ENCODE measurements at places on chromosomes 5 and 9.

DNA sequence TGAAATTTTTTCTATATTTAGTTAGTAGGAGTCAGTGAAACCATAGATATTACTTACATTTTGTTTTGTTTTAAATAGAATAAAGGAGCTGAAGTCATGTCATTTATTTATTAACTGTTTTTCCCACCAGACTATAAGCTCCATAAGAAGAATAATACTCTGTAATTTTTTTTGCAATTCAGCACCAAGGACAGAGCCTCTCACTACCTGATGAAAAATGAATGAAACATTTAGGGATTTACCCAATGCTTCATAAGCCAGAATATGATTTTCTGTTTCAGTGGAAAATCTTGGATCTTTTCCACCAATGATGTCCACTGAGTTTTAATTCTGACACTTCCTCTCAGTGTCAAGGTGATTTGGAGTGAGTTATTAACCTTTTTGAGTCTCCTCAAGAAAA, 624.9 kb upstream of the GRAMD2B start:
- no peak for DNase-seq

- DNase-seq: peak; percentile 18
Observed at GRCh38 chr9:90198956-90199355, 443.7 kb downstream of the DIRAS2 start.

DNA sequence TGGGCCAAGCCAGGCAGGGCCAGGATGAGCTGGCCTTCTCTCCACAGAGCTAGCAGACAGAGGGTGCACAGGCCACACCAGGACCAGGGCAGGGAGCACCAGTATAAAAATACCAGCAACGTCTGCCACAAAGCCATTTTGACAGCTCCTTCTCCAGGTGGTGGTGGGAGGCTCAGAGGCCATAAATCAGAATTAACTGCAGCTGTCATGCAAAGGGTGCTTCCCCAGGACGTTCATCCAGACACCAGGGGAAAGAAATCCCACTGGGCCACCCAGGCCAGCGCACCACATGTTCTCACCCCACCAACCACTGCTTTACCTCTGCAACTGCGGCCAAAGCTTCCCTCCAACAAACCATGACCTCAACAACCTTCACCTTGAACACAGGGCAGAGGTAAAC, 403.7 kb upstream of the TRPC7 start:
- no peak for DNase-seq

- DNase-seq: peak; percentile 71
Observed at GRCh38 chr9:98099898-98100297, 19.1 kb downstream of the TRIM14 start.

DNA sequence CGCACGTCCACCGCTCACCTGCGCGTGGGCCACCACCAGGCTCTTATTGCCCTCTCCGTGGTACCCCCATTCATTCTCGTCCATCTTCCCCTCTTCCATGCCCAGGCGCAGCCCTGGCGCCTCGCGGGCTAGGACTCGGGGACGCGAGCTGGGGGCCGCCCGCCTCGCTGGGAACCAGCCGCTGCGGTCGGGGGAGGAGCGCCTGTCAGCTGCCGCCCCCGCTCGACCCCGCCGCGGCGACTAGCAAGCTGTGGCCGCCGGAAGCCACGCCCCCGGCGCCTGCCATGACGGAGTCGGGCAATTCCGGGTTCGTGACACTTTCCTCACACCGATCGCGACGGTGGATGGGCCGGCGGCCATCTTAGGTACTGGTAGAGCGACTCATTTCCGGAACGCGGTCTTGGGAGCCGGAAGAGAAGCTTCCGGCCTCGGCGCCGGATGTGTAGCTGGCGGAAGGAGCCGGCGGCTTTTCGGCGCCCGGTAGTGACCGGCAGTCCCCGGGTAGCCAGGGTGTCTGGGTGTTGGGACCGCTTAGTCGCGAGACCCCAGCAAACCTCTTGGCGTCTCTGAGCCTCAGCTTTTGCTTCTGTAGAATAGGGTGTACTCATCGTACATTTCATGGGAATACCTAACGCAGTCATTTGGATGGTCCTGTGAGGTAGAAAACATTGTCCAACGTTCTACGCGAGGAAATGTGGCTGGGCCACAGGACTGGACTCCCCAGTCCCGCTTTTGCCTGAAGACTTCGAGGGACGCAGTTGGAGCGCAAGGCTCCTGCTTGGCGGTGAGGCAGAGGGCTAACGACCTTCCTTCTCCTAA, at the start of gene IPPK:
IPPK (minus strand) TSS at position 242 of the 819 bp plus-strand sequence; CDS start at position 99, 143 bp downstream.
- peak; percentile 98 for DNase-seq

DNA sequence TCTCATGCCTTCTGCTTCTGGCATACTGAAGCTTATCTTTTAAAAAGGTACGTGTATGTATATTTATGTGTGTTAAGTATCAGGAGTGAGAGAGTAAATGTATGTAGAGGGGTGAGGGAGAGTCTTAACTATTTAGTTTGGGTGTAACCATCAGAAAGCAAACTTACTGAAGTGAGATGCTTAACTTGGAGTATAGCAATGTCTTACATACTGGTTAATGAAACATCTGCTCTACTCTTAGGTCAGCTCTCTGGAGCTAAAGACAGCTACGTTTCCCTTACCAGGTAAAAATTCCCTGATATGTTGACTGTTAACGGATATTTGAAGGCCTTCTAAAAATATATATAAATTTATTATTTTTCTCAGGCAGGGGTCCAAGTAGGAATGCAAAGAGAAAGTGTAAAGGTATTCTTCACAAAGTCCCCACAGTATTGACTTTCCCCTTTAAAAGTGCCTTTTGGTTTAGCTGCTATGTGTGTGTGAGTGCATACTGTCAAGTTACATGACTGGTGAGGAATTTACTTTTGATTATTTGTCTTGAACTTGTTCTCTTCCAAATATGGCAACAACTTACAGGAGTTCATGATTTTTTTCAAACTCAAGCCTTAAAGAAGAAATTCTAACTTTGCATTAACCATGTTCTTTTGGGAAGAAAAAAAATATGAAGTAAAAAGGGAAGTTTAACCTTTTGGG, 12.3 kb upstream of the C5orf24 start:
- no peak for DNase-seq

DNA sequence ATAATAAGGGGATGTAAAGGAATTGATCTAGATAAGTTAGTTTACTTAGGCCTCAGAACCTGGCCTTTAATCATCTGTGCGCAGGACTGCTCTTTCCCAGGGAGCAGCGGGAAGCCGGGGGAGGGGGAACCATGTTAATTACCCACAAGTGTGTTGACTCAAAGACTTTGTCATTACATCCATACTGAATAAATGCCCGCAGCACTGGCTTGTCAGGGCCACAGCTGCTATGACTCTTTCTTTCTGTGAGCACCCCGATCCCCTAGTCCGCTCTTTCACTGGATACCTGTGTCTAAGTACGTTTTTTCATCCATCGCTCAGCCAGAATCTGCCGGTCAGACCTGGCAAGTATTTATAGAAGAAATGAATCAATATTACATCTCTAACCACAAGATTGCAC, 249.3 kb upstream of the DMRT1 start:
- no peak for DNase-seq

- no peak for DNase-seq
Observed at GRCh38 chr5:153632748-153633290, 142.3 kb downstream of the GRIA1 start.

- DNase-seq: no peak
Observed at GRCh38 chr5:131944702-131945550, 537 bp downstream of the MEIKIN start.

DNA sequence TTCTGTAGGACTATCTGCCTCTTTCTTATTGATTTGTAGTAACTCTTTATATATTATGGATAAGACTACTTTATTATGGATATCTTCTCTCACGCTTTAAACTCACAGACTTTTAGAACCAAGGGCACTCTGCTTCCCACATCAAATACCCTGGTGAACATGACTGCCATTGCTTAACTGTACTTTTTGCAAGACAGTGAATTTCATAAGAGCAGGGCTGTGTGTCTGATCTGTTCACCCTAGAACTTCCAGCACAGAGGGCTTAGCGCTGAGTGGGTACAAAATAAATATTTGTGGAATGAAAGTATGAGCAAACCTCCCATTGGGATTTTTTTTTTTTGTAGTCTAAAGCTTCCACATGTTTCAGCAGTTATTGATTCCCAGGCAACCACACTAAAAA, 84.8 kb downstream of the CFAP77 start:
- DNase-seq: no peak

GRCh38 chr5:72604111-72604797, 97.0 kb upstream of the ZNF366 start:
- no peak for DNase-seq

- DNase-seq: no peak
Observed at GRCh38 chr5:67090593-67090992, 106.0 kb downstream of the CD180 start.

DNA sequence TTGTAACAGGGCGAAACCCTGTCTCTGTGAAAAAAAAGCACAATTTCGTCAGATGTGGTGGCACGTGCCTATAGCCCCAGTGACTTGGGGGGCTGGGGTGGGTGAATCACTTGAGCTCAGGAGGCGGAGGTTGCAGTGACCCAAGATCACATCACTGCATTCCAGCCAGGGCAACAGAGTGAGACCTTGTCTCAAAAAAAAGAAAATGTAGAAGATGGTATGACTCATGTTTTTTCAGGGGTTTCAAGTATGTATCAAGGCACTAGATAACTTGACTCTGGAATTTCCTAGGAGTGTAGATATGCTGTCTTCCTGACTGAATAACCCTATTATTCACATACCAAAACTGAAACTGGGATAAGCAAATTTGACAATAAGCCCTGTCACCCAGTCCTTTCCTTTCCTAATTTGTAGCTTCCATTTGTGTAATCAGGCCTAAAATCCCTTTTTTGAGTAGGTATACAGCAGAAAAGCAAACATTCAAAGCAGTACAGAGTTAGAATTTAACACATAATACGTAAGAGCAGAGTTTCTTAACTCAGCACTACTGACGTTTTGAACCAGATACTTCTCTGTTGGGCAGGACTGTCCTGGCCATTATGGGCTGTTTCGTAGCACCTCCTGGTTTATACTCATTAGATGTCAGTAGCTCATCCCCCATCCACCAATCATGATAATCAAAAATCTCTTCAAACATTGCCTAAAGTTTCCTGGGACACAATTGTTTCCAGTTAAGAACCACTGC, 17.3 kb upstream of the ANKRD18B start:
- no peak for DNase-seq

DNA sequence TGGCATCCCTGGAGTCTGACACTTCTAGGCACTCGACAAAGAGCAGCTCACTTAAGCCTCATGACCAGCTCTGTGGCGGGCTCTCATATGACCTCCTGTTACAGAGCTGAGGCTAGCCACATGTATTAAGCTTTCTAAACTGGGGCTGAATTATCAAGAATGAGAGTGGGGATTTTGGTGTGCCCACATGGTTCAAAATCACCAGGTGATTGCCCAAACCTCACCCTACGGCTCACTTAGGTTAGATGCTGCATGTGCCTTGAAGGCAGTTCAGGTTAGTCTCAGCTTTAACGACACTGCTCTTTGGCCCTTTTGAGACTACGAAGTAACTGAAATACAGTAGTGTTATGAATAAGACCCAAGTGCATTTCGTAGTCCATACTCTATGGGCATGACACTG, 39.4 kb upstream of the SMIM32 start:
- no peak for DNase-seq

DNA sequence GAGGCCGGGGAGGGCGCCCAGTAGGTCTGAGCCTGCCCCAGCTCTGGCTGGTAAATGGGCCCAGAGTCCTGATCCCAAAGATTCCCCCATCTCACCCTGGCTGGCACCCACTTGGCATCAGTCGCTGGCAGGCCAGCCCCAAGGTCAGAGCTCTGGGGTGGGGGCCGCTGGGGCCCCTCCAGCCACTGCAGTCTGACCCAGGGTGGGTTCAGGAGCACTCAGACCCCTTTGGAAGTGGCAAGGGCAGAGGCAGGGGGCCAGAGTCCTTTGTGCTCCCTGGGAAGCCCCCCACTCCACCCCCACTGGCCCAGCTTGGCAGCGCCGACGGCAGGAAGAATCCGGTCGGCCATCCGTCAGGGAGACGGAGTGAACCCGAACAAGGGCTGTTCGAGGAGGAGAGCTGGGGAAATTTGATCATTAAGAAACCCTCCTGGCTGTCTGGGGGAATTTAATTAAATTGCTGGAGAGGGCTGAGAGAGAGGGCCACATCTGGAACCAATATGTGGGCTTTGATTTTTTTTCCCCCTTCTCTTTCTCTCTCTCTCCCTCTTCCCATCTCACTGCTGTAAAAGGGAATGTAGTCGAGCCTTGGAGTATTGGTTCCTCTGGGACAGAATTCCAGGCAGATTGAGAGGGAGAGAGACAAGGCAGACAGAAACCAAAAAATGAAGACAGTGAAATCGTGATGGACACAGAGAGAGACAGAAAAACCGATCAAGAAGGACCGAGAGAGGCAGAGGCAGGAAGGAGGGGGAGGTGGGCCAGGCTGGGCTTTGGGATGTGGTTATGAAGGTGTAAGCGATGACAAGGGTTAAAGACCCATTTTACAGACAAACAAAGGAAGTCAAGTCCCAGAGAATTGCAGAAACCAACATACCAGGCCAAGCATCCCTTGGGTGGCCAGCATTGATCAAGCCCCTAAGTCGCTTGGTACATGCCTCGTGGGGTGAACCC, 8.1 kb upstream of the ASB6 start:
- DNase-seq: no peak

DNA sequence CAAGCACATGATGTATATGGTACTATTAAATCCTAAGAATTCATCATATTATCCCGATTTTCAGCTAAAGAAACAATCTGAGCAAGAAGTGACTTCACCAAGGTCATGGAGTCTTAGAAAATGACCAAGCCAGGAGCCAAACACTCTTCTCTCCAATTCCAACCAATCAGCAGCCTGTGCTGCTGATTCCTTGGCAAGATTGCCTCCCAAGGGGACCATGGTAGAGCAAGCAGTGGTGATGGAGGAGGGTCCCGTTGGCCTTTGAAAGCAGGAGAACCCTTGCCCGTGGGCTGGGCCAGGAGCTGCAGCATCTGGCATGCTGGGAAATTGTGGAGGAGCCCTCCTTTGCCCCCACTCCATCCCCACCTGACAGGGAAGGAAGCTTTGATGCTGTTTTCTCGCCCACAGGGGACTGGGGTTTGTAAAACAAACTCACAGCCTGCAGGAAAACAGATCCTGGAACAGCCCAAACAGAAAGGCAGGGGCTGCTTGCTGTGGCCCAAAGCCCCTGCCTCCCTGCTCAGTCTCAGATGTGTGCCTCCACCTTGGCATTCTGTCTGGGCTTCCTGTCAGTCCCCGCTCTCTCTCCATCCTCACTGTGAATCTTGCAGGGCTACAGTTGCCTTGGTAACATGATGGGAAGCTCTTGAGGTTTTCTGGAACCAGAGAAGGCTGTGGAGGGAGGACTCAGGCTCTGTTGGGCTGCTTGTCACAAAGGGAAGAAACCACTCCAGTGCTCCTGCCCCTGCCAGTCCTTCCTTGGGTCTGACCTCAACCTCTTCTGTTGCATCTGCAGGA, 70.8 kb upstream of the HSPA9 start:
- no peak for DNase-seq

DNA sequence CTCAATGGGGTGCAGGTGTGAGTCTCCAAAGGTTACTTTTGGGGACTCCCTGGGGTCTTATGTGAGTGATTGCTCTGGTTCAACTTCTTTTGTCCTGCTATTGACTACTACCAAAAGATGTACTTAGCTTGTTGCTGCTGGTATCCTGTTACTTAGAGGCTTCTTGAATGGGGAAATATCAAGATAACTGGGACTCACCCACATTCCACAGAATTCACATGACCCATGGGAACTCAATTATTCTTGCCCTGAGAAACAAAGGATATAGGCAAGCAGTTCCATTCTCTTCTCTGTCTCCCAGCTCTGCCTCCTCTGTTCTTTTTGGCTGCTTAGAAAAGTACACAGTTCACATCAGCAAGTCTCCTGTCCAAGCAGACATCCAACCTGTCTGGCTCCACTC, 105.9 kb downstream of the UNC13B start:
- DNase-seq: no peak

- no peak for DNase-seq
Observed at GRCh38 chr5:3107156-3107611, 355.7 kb upstream of the IRX2 start.
